ENCODE measurements at places on chromosomes 5 and 9.

- DNase-seq: no peak
Measured at GRCh38 chr9:114027863-114028465, 50.1 kb downstream of the AMBP start.

- DNase-seq: no peak
Measured at GRCh38 chr5:108111736-108112135, 270.2 kb downstream of the FBXL17 start.

- no peak for DNase-seq
Measured at GRCh38 chr9:133960568-133961129, 31.5 kb downstream of the VAV2 start.

DNA sequence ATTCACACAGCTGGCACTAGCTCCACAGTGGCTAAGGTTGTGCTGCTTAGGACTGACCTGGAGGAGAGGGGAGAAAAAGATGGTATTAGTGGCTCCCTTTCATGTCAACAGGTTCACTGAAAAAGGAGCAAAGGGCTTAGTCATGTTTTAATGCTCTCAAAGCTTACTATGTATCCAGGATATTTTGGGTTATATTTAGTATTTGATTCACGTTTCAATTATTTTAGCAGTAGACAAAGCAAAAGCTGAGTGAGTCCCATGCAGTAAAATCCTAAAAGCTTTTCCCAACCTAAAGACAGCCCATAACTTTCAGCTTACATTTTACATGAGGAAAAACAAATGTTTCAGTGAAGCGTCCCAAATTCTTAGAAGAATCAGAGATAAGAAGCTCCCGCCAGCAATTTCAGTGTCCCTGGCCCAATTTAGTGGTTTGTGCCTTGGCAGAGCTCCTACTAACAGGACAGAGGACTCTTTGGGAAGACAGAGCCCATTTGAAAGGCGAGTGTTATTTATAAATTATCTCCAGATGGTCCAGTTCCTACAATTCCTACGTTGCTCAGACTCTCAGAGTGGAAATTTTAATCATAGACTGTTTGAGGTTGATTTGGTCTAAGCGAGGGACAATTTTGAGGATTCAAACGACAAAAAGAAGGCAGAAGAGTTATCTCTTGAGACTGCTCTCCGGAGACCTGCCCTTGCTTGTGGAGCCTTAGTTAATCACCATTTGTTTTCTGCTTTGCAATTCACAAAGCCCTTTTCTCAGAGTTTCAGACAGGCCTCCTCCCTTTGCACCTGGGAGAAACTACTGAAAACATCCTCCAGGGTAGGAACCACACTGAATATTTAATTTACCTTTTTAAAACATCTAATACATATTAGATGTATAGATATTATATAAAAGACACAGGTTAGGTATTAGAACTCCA lies 225.0 kb upstream of the ANKRD55 start:
- DNase-seq: no peak

DNA sequence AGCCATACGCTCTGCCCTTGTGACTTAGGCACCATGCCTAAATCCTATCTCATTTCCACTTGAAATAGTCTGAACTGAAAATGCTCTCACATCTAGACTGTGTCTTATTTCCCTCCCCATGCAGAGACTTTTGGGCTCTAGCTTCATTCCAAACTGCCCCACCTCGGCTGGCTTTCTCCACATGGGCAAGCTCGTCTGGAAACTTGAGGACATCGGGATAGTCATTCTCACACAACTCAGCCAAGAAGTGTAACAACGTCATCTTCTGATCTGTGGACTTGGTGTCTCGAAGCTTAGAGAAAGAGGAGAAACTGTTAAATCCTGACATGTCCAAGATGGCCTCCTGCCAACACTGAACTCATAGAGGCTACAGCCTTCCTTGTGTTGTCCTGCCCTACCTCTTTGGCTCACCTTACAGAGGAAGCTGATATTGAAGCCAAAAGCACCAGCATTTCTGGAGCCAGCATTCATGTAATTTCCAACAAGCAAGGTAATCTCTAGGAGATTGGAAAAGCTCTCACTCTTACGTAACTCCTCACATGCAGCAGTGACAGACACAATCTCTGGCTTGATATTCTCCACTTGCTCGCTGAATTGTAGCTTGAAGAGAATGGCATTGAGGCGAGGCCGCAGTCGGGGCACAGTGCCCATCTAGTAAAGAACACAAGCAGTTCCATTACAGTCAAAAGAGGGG lies 39.6 kb downstream of the PCDHGC5 start:
- DNase-seq: no peak

DNA sequence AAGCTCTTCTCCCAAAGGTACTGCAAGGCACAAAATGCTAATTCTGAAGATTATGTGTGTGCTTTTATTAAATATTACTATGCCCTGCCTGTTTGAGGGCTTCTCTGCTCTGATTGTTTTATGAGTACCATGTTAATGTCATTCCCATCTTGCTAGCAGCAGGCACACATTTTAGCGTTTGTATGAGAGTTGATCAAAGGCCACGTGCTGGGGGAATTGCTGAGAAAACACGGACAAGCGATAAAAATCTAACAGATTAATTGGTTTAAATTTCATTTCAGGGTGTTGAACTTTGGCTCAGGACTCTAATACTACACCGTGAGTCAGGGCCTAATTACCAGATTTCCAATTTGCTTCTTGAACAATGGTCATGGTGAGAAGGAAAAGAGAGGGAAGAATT lies 298.4 kb downstream of the EBF1 start:
- DNase-seq: no peak

GRCh38 chr9:114723931-114724330 lies 41.9 kb upstream of the TEX48 start:
- no peak for DNase-seq

DNA sequence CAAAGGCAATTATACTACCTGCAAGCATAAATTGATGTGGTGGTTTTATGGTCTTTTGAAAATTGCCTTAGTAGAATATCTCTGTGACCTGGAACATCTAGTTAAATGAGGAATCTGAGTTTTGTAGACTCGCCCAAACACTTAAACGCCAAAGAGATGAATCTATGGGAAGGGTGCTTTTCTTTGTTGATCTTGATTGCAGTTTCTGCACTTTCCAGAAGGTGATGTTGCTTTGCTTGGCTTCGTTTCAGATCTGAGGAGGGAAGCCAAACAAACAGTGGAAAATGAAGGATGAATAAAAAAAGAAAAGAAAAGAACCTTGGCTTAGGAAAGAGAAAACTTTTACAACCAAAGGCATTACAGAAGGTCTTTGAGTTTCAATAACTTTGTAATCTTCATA lies 1021.2 kb downstream of the NR2F1-AS1 start:
- no peak for DNase-seq

DNA sequence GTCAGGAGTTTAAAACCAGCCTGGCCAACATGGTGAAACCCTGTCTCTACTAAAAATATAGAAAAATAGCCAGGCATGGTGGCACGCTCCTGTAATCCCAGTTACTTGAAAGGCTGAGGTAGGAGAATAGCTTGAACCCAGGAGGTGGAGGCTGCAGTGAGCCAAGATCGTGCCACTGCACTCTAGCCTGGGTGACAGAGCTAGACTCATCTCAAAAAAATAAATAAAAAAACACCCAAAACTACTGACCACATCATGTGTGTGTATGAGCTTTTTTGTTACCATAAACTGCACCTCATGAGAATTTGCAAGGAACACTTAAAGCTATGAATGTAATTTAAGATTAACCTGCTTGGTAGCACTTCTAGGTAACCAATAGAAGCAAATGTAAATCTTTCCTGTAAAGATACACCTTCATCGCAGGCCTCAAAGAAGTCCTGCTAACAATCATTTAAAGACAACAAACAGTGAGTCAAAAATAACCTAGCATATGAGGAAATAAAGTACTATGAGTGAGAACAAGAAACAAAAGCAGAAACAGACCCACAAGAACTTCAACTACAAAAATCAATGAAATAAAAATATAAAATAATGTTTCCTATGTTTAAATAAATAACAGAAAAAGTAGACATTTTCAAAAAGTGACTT lies 13.0 kb downstream of the SLC38A9 start:
- DNase-seq: no peak

- DNase-seq: no peak
Measured at GRCh38 chr5:146076028-146076427, 29.3 kb downstream of the PLAC8L1 start.

GRCh38 chr5:179801304-179802206 lies 5.1 kb downstream of the MGAT4B start:
- peak; percentile 75 for DNase-seq

GRCh38 chr5:137714946-137715345 lies 20.9 kb downstream of the KLHL3 start:
- DNase-seq: no peak

- no peak for DNase-seq
Measured at GRCh38 chr5:96871027-96871399, 5.3 kb upstream of the ERAP2 start.

DNA sequence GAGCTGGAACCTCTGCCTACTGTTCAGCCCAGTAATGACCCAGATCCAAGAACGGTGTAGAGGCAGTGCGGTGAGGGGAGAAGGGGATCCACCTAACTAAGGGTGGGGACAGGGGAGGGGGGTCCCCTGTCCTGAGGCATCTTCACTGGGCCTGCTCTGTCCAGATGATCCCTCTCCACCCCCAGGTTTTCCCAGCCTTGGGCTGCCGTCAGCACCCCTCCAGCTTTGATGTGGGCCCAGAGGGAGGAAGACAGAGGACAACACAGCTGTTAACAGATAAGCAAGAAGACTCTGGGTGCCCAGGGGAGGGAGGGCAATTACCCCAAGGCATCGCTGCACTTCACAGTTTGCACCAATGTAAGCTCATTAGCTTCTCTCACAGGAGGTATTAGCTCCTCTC lies 19.3 kb downstream of the BICD2 start:
- no peak for DNase-seq

DNA sequence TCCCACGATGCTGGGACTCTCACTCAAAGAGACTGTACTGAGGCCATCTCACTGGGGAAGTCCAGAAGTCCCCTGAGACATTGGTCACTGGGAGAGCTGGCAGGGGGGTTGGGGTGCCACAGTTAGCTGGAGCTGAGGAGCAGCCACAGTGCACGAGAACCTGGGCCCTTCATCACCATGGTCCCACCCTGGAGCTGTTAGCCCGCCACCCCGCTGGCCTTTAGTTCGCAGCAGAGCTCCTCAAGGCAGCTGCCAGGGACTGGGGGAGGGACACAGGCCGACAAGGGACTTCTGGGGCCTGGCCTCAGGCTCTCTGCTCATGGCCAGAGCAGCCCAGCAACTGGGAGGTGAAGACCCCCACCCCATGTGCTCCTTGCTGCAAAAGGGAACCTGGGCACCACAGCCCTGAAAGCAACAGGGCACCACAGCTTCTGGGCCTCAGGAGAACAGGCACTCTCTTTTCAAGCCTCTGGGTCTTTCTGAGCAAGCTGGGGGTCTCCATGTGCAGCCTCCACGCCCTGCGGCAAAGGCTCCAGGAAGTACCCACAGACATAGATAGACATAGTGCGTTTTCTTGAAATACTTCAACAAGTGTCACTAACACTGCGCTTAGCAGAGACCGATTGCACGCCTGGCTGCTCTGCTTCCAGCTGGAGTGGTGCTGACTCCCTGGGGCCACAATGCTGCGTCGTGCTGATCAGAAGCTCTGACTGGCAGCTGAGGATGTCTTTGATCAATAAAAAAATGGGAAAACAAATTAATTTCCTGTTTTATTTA lies 46.0 kb downstream of the VAV2 start:
- DNase-seq: no peak

DNA sequence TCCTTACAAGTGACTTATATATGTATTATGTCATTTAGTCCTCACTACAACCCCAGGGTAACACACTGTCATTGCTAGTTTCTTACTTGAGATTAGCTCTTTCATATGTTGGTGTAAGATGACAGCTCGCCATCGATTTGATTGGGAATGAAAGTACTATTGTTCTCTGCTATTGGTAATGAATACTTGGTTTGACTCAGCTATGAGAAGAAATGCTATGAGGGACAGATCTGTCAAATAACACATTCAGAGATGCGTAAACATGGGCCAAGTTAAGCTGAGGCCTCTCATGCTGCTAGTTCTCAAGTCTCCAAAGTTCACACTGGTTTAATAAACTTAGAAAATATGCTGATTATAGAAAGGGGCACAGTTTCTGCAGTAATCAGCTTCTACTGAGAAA lies 142.7 kb downstream of the SGCD start:
- no peak for DNase-seq

- DNase-seq: no peak
Measured at GRCh38 chr9:134192951-134193731, 28.8 kb upstream of the RNU6ATAC start.

GRCh38 chr5:123546657-123547056 lies 34.7 kb downstream of the CSNK1G3 start:
- no peak for DNase-seq

- DNase-seq: no peak
Measured at GRCh38 chr9:14107977-14108376, 206.0 kb downstream of the NFIB start.

GRCh38 chr5:151141535-151141934 lies 16.0 kb downstream of the ANXA6 start:
- DNase-seq: no peak

DNA sequence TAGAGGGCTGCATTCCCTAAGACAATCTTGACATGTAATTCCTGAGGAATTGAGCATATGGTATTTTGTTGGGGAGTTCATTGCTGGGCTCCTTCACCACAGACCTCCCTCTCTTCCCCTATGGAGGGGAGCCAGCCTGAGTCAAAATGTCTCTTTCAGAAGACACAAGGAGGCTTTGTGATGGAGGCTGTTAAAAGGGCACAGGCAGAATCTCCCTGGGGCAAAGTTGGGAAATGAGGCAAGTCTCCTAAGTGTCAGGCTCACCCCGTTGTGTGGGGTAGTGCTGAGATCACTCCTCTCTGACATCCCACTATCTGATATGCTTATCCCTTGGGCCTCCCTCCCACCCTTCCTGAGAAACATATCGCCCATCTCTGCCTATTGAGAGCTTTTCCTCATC lies 30.6 kb downstream of the GFRA3 start:
- no peak for DNase-seq

- no peak for DNase-seq
Measured at GRCh38 chr9:106621313-106622163, 241.4 kb upstream of the ZNF462 start.

GRCh38 chr5:75439276-75439675 lies 72.2 kb downstream of the CERT1 start:
- DNase-seq: no peak

Measured in activated T-helper 1 cell treated with anti-CD3 and anti-CD28 coated beads, Interleukin-2, amount 50 U/mL, for 16 hours (primary cell).